ENCODE measurements at places on chromosomes 3 and 15.

GRCh38 chr3:58274027-58274614 lies 31.9 kb upstream of the RPP14 start:
- no peak for DNase-seq

DNA sequence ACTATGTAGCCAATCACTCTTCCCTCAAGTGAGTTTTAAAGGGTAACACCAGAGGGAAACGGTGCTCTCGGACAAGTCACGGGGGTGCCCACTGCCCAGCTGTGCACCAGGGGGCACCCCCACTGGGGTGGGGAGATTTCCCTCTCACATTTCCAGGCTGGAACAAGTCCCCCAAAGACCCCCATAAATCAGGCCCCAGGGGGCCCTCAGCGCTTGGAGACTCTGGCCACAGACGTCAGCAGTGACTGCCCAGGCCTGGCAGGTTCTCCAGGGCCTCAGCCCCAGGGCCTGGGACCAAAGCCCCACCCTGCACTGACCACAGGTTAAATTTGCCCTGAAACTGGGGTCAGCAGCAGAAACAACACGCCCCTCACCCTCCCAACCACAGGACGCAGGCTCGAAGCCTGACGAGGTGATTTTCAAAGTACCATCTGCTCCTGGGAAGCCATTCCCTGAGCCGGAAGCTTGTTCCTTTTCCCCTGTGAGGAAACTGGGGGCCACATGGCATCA lies 17.0 kb downstream of the XXYLT1 start:
- no peak for DNase-seq

DNA sequence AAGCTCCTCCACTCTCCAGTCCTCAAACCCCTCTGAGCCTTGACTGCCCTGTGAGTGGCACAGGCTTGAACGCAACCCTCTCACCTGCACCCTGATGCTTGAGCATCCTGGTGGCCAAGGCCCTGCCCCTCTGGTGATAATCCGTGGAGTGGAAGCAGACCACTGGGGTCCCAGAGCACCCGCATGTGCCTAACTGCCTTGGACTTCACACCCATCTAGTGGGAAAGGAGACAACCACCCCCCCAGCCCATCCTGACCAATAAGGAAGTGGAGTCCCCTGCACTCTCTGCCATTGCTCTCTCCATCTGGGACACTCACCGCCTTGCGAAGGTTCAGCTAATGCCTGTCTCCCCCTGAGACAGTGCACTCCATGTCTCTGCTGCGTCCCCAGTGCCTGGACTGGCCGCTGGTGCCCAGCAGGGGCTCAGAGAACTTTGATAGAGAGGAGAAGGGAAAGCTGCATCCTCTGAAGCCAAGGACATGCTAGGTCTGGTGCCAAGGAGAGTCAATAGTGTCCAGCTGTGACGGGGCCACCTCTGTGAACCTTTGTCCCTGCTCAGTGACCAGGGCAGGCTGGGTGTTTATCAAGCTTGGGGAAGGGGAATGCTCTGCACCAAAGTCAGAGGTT lies 3.4 kb downstream of the KLF15 start:
- DNase-seq: no peak

GRCh38 chr3:144343777-144344176 lies 372.2 kb downstream of the DIPK2A start:
- DNase-seq: no peak

- DNase-seq: no peak
Measured at GRCh38 chr3:64445944-64446300, 220.7 kb upstream of the PRICKLE2 start.
